Hypothalamus (tissue), 51 donors: ENCODE measurements at places on chromosomes 3 and 15.

GRCh38 chr3:42718338-42718737 lies 15.7 kb upstream of the HHATL start:
- no peak for DNase-seq

DNA sequence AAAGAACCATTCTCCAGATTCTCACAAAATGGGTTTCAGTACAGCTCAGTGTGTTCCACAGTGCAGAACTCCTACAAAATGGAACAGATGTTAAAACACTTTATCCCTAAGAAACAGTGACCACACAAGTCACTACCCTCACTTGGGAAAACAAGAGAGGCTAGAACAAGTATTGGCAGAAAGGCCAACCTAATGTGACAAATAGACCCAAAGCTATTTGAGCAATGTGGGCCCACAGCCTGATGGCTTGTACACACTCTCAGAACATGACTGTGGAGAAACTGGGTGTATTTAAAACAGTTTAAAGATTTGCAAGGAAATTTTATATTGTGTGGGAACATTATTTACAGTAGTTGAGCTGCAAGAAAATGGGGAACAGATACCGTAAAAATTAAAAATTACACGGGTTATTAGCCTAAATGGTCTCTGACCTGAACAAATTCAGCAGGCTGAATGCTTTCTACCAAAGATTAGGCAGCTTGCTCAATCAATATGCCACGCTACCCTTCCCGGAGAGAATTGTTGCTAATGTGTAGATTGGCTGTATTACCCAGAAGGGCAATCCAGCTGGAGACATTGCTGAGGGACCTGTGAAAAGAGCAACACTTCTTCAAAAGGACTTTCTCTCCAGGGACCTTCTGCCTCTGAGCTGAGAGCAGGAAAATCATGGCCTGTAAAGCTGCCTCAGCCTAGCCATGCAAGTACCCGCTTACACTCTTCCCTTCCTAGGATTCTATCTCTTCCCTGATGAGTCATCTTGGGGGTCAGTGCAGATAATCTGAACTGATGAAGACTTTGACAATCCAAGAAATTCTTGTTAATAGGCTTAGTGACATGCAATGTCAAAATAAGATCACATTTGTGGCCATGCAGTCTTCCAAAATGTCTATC lies 97.1 kb downstream of the STRIT1 start:
- DNase-seq: no peak

DNA sequence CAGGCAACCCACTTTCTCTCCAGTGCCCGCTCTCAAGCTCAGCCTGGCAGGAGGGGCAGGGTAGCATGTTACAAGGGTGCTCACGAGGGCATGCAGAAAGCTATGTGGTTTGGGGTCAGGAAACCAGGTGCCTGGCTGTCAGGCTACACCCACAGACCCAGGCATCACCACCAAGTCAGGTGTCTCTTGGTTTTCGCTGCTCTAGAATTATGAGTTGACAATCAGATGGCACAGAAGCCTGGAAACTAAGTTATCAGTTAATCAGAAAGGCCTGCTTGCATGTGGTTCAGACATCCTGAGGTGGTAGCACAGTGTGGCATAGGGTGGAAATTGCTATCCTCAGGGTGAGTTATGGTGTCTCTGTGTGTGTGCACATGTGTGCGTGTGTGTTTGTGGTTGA lies 16.2 kb upstream of the CCR9 start:
- no peak for DNase-seq

GRCh38 chr3:18758047-18758704 lies 333.0 kb upstream of the SATB1 start:
- no peak for DNase-seq

DNA sequence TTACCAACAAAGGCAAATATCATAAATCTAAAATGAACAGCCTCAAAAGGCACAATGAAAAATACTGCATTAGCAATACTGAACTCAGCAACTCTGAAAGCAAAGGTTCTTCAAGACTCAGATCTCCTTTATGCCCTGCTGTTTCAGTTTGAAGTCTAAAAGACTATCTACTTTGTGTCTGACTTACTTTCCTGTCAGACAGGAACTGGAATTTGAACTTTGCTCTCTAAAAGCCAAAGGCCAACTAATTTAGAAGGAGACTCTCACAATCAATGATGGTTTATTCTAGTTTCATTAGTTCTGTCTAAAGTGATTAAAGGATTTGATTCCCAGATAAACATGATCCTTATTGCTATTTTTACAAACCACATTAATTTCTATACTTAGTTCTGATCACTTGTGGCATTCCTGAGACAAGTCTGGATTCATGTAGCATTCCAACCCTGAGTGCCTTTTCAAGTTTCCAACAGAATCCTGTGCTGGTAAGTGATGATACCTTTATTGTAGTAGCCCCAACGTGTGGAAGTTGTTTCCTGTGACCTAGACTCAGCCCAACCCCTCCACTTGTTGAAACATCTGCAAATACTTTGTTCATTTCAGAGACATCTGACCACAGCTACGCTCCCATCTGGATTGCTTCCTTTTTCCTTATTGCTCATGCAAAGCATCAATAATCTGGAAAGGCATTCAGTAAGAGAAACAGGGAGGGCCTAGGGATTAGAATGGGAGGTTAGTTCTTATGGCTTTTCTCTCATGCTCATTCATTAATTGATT lies 14.9 kb upstream of the LEKR1 start:
- DNase-seq: no peak

GRCh38 chr3:152301745-152302181 lies 33.0 kb downstream of the MBNL1 start:
- no peak for DNase-seq

DNA sequence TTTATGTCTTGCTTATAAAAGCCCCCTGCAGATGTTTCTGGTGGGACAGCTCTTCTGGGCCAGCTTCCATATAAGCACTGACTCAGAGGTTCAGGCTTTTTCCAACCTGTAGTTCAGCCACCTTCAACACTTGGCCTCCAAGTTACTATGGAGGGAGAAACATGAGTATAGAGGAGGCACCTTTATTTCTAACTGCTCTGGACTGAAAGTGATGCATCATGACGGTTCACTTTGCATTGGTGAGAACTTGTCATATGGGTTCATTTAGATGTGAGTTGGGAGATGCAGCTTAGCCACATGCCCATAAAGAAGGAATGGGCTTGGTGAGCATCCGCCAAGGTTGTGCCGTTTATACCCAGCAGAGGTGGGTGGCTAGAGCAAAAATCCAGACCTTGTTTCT lies 58.8 kb upstream of the CFAP161 start:
- no peak for DNase-seq

- no peak for DNase-seq
Measured at GRCh38 chr15:35383506-35383905, 162.5 kb downstream of the DPH6 start.

- no peak for DNase-seq
Measured at GRCh38 chr3:149494759-149495580, 20.5 kb downstream of the TM4SF4 start.

- DNase-seq: no peak
Measured at GRCh38 chr3:39021029-39021428, 30.7 kb downstream of the SCN11A start.

- DNase-seq: no peak
Measured at GRCh38 chr3:170442947-170443346, 24.3 kb downstream of the CLDN11 start.

DNA sequence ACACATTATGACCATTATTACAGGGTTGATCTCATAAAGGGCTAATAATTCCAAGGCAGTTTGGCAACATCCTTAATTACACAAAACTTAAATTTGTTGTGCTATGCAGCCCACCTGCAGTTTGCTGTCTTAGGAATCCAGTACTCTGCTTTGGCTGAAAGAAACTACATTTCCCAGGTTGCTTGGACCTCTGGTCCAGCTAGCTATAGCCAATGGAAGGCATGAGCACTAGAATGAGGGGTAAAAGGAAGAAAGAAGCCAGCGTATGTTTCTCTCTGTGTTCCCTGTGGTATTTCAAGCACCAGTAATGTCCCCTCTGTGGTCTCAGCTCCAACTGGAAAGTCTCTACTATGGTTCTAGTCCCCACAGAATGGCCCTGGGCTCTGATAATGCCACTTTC lies 84.3 kb upstream of the TSC22D2 start:
- no peak for DNase-seq

DNA sequence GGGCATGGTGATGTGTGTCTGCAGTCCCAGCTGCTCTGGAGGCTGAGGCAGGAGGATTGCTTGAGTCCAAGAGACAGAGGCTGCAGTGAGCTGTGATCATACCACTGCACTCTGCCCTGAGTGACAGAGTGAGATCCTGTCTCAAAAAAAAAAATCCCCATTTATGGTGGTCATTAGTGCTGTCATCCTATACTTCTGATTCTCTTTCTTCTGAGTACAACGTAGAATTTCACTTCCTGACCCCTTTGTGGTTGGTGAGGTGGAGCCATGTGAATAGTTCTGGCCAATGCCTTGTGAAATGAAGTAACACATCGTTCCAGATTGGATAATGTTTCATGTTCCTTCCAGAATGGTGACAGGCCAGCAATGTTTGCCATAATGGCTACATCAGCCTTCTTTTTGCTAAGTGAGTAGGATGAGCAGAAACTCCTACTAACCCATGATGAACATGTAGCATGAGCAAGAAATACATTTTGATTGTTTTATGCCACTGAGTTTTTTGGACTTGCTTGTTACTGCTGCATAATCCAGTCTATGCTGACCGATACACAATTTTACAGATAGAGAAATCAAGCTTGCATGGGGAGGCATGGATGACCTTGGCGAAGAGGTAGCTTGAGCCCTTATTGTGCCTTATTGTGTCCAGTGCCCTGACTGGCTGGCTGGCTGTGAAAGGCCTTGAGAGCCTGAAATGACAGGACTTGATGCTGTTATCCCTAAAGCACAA lies 30.9 kb upstream of the TLE3 start:
- no peak for DNase-seq

DNA sequence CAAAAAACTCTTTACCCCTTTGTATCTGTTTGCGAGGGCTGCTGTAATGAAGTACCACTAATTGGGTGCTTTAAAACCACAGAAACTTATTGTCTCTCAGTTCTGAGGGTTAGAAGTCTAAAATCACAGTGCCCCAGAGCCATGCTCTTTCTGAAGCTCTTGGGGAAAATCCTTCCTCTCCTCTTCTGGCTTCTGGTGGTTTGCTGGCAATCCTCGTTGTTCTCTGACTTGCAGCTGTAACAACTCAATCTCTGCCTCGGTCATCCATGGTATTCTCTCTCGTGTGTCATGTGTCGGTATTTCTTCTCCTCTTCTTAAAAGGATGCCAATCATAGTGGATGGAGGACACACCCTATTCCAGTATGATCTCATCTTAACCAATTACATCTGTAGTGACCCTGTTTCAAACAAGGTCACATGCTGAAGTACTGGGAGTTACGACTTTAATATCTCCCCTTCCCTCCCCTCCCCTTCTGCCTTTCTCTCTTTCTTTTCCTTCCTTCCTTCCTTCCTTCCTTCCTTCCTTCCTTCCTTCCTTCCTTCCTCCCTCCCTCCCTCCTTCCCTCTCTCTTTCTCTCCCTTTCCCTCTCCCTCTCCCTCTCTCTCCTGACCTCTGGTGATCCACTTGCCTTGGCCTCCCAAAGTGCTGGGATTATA lies 6.5 kb upstream of the ARL8B start:
- DNase-seq: no peak

DNA sequence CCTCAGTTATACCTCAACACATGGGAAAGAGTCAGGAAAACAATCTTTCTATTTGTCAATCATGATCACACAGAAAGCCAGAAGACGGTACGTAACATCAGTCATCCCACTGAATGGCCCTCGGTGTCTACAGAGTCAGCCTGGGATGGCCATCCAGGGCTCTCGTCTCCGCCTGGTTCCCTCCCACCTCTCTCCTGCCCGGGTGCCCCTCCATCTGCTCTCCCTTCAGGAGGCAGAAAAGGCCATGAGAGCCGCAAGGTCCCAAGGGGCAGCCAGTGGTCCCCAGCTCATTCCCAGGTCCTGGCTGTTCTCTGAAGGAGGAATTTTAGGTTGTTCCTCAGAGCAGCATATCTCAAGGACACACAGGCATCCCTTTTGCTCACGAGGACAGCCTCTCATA lies 4.4 kb upstream of the LRRC15 start:
- no peak for DNase-seq

DNA sequence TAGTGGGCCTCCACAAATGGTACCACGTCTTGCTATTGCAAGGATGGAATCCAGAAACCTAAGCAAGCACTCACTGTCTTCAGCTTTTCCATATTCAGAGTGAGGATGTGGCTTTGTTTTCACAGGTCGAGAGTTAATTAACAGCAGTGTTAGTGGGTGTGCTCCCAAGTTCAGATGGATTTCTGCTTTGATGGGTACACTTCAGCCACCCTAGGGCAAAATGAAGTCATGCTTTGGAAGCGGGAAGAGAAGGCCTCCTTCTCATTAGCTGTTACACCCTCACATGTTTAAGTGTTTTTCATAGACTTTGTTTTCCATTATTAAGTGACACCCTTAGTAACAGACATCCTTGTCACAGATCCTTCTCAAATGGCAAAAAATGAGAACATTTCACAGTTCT lies 36.3 kb upstream of the DYNC1LI1 start:
- no peak for DNase-seq

DNA sequence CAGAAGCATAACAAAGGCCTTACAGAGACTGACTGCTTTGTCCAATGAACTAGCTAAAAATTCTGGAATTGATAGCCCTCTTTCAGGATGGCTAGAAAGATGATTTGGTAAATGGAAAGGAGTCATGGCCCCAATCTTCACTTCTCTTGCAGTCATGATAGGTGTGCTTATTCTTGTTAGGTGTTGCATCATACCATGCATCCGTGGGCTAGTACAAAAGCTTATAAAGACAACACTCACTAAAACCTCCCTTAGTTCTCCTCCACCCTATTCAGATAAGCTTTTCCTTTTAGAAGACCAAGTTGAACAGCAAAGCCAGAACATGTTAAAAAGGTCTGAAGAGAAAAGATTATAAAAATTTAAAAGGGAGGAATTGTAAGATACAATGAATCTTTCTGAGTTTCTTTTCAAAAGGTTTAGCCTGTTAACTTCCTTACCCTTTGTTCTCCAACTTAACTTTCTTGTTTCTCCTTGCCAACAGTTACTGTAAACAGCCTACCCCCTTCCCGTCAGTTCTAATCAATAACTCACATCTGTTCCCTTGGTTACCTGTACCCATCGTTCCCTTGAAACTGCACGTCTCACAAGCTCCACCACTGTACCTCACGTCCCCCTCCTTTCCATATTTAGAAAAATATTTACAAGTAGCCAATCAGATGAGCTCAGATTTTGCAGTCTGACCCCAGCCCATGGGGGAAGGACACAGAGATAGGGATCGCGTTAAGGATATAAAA lies 105.8 kb downstream of the ZBBX start:
- DNase-seq: no peak

DNA sequence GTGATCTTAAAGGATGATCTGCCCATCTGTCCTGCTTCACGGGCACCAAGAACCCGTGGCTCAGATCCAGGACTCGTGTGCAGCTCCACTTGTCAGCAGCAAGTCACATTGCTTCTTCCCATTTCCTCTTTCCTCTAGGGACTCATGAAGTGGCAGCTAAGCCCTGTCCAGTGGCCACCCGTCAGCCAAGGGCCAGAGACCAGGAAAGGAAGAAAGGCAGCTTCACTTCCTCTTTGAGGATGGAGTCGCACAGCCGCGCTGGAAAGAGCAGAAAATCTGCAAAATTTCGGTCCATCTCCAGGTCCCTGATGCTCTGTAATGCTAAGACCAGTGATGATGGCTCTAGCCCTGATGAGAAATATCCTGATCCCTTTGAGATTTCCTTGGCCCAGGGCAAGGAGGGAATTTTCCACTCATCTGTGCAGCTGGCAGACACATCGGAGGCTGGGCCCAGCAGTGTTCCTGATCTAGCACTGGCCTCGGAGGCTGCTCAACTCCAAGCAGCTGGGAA lies 28.5 kb downstream of the IL16 start:
- DNase-seq: no peak

- DNase-seq: no peak
Measured at GRCh38 chr3:45524565-45524964, 70.0 kb upstream of the LIMD1 start.
